ENCODE measurements at places on chromosomes 2 and 18. TPM values are rescaled to one million over a fixed set of nuclear protein-coding genes. Genes with fewer than 3 reads are reported as not detected.

The AQP12B gene
- total RNA-seq: not detected

The ASB18 gene
- not detected for total RNA-seq

The ACVR1C gene
- not detected for total RNA-seq

The UGT1A10 gene
- 0.26 TPM for total RNA-seq

The RRM2 gene
- total RNA-seq: 244 TPM

The TMEM237 gene
- total RNA-seq: 21.1 TPM

The NAT8 gene
- not detected for total RNA-seq

The ABCA12 gene
- 0.19 TPM for total RNA-seq

The PRPF40A gene
- total RNA-seq: 78.4 TPM

The SNED1 gene
- 0.43 TPM for total RNA-seq
